Body of pancreas (tissue), 4 donors: ENCODE measurements at places on chromosomes 11 and 22. TPM values are rescaled to one million over a fixed set of nuclear protein-coding genes. Genes with fewer than 3 reads are reported as not detected.

DNA sequence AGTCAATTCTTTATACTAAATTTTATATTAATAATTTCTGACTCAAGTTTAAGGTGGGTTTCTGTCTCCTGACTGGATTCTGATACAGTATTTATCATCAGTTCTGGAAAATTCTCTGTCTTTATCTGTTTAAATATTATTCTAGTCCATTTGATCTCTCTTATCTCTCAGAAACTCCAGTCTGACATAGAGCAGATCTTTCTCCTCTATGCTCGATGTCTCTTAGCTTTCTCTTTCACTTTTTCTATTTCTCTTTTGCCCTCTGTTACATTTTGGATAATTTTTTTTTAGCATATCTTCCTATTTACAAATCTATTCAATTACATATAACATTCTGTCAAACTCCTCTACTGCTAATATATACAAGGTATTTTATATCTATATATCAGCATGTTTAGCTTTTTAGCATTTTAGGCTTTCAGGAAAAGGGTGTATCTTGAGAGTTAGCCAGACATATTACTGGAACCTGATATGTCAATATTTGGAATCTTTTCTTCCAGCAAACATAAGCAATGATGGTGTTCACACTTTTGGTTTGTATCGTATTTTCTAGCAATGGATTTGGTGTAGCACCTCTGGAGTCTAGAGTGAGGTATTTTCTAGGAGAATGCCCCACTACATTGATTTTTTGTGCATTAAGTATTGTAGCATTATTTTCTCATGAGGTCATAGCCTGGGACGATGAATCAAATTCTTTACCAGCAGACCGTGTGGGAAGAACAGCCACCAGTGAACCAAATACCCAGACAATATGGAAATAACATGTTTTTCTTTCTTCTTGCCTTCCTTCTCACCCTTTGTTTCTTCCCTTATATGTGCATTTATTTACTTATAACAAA is 4.1 kb upstream of the NNMT start:
- no peak for DNase-seq
- no peak overlapping the region for H3K4me3 ChIP-seq
- no peaks in the 10 kb centered on the region for H3K36me3 ChIP-seq

Gene APOL6
- 7.9 TPM for total RNA-seq

GRCh38 chr11:70861559-70861958 is 390.8 kb downstream of the SHANK2 start:
- H3K4me1 ChIP-seq = no peaks in the 10 kb centered on the region
- H3K4me3 ChIP-seq = no peak overlapping the region

GRCh38 chr11:2711161-2711560 is 11.4 kb upstream of the KCNQ1OT1 start:
- H3K36me3 ChIP-seq = no peaks in the 10 kb centered on the region
- H3K27ac ChIP-seq = no peak overlapping the region

- no peaks in the 10 kb centered on the region for H3K27me3 ChIP-seq
- no peaks in the 10 kb centered on the region for H3K36me3 ChIP-seq
- DNase-seq = no peak
- no peak overlapping the region for H3K27ac ChIP-seq
These were observed 250.5 kb downstream of the LARGE1 start for GRCh38 chr22:33669746-33670145.
